DMS79 (cell line): ENCODE measurements at places on chromosomes 13 and 19.

DNA sequence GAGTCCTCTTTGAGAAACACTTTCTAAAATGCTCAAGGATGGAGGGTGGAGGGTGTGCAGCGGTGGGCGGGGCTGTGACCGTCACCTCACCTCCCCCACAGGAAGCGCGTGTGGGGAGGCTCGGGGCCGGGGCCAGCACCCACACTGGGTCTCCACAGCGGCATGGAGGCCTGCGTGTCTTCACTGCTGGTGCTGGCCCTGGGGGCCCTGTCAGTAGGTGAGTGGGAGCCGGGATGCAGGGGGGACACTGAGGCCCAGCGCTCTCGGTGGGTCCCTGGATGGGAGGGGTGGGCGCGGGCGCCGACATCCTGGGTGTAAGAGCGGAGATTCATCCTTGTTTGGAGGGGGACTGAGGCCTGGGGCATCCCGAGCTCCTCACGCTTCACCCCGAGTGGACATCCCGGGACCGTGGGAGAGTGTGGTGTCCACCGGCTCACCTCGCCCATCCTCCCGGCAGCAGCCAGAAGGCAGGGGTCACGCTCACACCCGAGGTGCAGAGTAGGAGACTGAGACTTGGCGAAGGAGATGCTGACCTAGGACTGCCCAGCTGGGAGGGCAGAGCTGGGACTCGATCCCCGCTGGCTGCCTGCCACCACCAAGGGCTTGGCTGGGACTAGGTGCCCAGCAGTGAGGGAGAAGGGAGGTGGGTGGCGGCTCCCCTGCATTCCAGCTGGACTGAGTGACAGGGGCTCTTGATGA lies at the start of gene GZMM:
GZMM (plus strand) TSS at position 144 of the 699 bp plus-strand sequence; CDS start at position 163, 19 bp downstream.
- DNase-seq: no peak

DNA sequence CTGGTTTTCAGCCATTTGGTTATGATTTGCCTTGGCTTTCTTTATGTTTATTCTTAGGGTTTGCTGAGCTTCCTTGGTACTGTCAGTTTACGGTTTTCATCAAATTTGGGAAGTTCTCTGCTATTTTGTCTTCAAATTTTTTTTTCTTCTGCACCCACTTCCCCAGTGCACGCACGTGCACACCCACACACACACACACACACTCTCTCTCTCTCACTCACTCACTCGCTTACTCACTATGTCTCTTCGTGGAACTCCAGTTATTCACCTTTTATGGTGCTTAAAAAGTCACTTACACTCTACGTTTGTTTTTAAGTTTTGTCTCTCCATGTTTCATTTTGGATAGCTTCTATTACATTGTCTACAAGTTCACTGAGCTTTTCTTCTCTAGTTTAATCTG lies 7.1 kb downstream of the AKAP11 start:
- no peak for DNase-seq

GRCh38 chr19:7013678-7014077 lies 7.6 kb downstream of the MBD3L2B start:
- no peak for DNase-seq

DNA sequence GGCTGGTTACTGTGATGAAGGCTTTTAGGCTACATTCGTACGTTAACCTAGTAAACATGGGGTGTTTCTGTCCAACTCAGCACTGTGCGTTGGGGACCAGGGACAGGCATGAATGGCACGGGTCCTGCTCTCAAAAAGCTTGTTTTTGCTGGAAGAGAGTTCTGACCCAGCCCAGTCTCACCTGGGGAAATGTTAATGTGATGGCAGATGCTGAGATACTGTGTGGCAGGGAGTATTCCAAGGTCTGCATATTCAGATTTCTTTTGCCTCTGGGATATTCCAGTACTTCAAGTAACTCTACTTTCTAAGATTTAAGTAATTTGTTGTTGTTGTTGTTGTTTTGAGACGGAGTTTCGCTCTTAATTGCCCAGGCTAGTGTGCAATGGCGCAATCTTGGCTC lies 13.7 kb downstream of the CUL4A start:
- DNase-seq: no peak

- no peak for DNase-seq
Measured at GRCh38 chr13:25375727-25376358, 4.1 kb downstream of the ATP8A2 start.

GRCh38 chr13:82412749-82413148 lies 1469.5 kb downstream of the SLITRK1 start:
- DNase-seq: no peak

DNA sequence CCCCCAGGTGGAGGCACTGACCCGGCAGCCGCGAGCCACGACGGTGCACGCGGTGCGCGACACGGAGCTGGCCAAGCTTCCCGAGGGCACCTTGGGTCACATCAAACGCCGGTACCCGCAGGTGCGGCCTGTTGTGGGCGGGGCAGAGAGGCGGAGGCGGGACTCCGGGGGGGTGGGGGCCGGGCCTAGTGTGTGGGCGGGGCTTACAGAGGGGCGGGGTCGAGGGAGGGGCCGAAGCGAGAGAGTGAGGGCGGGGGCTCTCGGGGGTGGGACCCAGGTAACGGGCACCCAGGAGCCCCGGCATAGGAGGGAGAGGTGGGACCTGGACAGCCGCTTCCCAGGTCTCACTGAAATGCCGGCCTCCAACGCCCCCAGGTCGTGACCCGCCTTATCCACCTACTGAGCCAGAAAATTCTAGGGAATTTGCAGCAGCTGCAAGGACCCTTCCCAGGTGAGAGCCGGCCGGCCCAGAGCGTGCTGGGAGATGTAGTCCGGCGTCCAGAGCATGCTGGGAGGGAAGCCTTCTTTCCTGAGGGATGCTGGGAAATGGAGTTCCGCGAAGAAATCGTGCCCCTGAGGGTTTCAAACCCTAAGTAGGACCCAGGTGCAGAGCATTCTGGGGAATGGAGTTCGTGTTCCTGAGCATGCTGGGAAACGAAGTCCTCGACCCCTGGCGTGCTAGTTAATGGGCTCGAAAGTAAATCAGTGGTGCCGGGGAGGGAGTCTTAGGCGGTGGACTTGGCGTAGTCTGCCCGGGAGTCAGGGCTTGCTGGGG lies 15.7 kb downstream of the PNPLA6 start:
- no peak for DNase-seq

DNA sequence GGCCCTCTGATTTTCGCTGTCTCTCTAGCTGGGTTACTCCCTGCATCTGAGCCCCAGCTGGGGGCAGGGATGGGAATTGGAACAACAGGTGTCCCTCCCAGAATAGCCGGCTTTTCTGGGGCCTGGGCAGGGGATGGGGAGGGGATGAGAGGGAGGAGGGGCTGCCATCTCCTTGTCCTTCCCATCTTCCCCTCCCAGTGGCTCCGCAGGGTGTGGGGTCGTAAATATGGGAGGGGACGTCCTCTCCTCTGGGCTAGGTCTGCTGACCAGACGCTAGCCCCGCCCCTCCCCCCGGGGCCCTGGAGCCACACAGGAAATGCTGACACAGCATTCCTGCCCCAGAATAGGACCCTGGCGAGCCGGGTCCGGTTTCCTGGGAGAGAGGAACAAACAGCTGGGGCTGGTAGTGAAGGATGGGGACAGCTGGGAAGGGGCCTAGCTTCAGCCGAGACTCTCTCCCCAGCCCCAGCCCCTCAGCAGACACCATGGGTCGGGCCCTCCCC lies 1.1 kb downstream of the RYR1 start:
- no peak for DNase-seq

DNA sequence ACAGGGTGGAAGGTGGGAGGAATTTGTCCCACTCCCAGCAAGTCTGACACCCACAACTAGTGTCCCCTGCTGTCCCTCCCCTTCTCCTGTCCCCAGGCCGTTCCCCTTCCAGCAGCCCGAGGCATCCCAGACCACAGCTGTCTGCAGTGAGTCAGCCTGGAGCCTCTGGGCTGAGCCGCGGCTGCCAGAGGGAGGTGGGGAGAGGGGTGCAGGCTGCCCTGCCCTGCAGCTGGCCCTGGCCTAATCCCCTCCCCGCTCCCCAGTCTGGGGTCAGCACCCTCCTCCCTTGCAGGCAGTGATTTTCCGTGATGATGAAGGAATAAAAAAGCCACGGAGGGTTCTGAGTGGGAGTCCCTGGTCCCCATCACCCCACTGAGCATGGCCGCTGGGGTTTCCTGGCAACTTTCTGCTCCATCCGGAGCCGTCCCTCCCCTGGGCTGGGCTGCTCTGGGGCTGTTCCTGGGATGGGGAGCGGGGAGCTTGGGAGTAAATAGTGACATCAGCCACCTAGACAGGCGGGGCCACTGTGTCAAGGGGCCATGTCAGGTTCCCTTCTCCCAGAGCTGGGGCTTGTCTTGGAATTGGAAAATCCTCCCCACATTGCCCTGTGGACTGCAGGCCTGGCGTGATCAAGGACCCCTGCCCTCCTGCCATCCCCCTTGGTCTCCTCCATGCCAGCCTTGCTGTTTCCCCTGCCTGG lies 16.8 kb downstream of the SPC24 start:
- peak; percentile 5 for DNase-seq

GRCh38 chr19:55497763-55498162 lies 9.5 kb downstream of the SSC5D start:
- no peak for DNase-seq

DNA sequence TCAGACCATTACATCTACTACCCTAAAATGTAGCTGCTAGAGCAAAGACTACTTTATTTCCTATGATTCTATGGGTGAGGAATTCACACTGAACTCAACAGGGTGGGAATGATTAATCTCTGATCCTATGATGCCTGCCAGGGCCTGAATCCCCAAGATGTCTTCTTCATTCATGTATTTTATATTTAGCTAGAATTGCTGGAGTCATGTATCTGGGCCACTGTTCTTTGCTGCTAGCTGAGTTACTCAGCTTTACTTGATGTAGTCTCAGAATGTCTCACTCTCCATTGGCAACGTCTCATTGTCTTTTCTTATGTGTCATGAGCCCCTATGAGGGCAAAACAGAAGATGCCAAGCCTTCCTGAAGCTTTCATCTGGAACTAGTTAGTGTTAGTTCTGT lies 21.1 kb downstream of the ZNF582 start:
- no peak for DNase-seq

DNA sequence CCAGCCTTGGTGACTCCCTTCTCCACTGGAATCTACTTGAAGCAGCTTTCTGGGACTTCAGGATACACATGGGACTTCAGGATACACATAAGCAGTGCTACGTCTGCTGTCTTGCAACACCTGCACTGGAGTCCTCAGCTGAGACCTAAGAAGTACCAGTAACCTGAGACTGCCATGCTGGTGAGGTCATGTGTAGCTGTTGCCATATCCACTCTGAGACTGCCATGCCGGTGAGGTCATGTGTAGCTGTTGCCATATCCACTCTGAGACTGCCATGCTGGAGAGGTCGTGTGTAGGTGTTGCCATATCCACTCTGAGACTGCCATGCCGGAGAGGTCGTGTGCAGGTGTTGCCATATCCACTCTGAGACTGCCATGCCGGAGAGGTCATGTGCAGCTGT lies 937.9 kb downstream of the EFNB2 start:
- no peak for DNase-seq
